ENCODE measurements at places on chromosomes 4 and X. TPM values are rescaled to one million over a fixed set of nuclear protein-coding genes. Genes with fewer than 3 reads are reported as not detected.

DNA sequence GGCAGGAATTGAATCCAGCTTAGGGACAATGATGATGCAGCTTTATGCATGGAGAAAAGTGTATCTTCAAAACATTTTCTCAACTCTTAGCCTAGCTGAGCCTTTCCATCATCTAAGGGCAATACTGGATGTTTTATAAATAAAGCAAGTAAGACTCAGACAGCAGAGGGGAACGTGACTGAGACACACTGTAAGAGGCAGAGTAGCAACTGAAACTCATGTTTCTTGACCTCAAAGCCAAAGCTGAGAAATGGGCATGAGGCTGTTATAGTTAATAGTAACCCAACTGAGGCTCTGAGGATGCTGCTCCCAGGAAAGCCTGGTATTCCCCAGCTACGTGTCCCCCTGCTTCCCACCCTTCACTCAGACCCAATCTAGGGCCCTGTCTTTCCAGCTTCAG, 44.6 kb downstream of the ARHGEF9 start:
- DNase-seq, result no peak

- DNase-seq, result no peak
Observed at GRCh38 chrX:118228456-118228855, 111.8 kb upstream of the KLHL13 start.

DNA sequence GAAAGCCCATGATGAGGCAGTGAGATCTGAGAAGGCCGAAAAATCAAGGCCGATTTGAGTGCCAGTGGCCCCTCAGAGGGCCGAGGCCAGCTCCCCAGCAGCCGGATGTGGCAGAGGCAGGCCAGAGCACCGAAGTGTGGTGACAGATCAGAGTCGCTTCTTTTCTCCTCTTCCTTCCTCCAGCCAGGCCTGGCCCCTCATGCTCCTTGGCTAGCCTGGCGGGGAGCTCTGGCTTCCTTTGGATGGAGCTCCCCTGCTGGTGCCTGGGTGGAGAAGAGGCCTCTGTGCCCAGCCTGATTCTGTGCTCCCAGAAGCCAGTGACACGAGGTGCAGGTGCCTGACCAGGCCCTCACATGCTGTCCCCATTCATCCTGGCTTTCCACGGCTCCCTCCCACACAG, 127.2 kb upstream of the PABPC4L start:
- DNase-seq, result no peak

SATL1 gene
- polyA plus RNA-seq, result 0.97 TPM

GRCh38 chrX:17560385-17560784, 176.9 kb upstream of the SCML1 start:
- no peak for DNase-seq

GRCh38 chr4:41757521-41758156, 9.1 kb upstream of the PHOX2B start:
- no peak for DNase-seq

PDGFC gene
- polyA plus RNA-seq, result 18.2 TPM

VCX gene
- polyA plus RNA-seq, result 0.17 TPM

TCP11X2 gene
- polyA plus RNA-seq, result not detected

- DNase-seq, result no peak
Observed at GRCh38 chr4:16466581-16466980, 240.3 kb upstream of the TAPT1 start.

DNA sequence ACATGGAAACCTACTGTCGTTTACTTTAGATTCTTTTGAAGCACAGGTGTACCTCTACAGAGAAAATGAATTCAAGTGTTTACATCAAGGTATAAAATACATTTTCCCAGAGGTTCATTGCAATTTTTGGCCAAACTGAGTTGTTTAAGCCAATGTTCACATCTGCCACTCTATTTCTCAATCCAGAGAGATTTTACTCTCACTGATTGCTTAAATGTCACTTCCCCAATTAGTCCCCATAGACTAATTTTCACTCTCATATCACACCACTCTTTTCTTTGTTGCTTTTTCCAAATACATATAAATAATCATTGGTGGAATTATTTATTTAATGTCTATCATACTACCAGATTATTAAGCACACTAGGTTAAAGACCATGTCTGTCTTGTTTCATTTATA, 271.8 kb downstream of the PPP3CA start:
- no peak for DNase-seq

DMP1 gene
- not detected for polyA plus RNA-seq

- peak; percentile 79 for DNase-seq
Observed at GRCh38 chr4:83252782-83253405, 31.7 kb downstream of the COQ2 start.

RPL9 gene
- polyA plus RNA-seq, result 1,235 TPM

DNA sequence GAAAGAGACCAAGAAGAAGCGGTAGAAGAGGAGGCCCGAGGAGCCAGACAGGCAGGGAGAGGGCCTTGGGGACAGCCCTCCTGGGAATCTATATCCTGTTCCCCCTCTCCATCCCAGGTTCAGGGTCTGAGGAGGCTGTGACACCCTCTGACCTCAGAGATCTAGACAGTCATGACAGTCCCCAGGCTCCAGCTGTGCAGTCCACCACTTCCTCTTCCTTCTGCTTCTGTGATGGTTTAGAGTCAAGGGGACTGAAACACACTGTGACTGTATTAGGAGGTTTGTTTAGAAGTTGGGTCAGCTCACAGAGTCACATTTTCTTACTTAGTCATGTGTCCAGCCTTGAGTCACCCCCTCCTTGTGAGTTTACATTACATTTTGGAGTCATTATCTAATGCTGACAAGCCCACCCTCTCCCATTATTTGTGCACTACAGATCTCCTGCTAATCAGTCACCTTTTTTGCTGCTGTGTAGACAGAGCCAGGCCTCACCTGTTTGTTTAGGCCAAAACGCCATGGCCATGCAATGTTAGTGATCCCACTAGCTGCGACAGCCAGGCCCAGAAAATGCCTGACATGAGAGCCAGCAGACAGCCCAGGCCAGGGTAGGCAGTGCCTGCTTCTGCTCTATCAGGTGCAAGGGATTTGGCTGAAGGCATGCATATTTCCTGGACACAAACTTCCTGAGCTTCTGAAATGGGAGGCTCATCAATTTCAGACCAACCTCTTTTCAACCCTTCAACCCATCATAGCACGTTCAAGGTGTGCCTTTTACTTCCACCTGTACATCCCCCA, 26.0 kb downstream of the MANBA start:
- DNase-seq, result no peak

- no peak for DNase-seq
Observed at GRCh38 chr4:16889945-16890344, 8.5 kb downstream of the LDB2 start.

- DNase-seq, result peak; percentile 75
Observed at GRCh38 chr4:82780752-82781231, 17.8 kb downstream of the SCD5 start.

IL2RG gene
- polyA plus RNA-seq, result 4.3 TPM

GRCh38 chr4:67651536-67651935, 49.4 kb downstream of the UBA6 start:
- no peak for DNase-seq

COL25A1 gene
- polyA plus RNA-seq, result 0.16 TPM

DNA sequence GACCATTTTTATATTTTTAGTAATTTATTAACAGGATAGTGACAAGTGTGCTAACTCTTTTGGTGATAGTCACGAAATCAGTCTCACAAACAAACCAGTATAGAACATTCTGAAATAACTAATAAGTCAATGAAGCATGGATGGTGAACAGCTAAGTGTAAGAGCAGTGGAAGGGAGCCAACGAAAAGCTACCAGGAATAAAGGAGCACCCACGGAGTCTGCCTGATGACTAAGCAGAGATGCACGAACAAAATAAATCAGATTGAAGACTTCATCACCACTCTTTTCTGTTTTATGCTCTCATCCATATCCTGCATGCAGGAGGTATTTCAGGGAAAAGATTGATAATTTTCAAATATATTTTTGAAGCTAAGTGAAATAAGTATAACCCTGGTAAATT, 891.1 kb upstream of the HS3ST1 start:
- DNase-seq, result no peak

EDNRA gene
- polyA plus RNA-seq, result 2.7 TPM

NAA15 gene
- polyA plus RNA-seq, result 4.6 TPM

SUPT20HL1 gene
- polyA plus RNA-seq, result not detected

DNA sequence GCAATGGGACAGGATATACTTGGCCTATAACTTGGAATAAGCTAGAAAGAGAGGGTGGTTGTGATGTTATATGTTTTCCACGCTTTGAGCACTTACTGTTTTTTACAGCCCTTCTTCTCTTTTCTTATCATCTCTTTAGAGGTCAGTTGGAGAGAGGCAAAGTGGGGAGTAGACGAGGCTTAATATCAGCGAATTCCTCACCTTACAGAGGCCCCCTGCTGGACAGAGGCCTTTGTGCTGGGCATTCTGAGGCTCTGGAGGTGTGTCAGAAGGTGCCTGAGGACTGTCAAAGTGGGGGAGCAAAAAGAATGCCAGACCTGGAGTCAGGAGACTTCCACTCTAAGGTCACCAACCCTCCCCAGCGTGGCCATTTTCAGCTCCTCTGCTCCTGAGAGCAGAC, 42.5 kb downstream of the MAMLD1 start:
- DNase-seq, result no peak

DNA sequence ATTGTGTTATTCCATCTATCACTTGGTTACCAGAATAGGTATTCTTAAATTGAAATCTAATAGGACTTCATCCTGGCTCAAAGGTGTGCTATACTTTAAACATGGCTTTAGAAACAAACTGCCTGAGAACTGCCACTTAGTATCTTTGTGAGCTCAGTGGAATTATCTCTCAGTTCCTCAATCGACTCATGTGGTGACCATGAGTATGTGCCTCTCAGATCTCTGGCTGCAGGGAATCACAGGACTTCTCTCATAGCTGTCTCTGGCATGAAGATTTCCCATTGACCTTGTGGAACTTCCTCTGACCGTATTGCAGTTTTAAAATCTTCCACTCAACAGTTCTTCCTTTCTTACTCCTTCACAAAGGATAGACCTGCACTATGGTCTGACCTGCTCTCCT, 681.9 kb upstream of the BOD1L1 start:
- peak; percentile 26 for DNase-seq

GRCh38 chrX:116230130-116230898, 59.8 kb downstream of the AGTR2 start:
- no peak for DNase-seq

GRCh38 chr4:99636422-99636821, 21.2 kb downstream of the C4orf54 start:
- DNase-seq, result no peak

- no peak for DNase-seq
Observed at GRCh38 chrX:97787849-97788248, 904.1 kb downstream of the RPA4 start.

- DNase-seq, result no peak
Observed at GRCh38 chrX:45070116-45071007, 130.3 kb downstream of the DIPK2B start.

TRIM75 gene
- polyA plus RNA-seq, result not detected

DNA sequence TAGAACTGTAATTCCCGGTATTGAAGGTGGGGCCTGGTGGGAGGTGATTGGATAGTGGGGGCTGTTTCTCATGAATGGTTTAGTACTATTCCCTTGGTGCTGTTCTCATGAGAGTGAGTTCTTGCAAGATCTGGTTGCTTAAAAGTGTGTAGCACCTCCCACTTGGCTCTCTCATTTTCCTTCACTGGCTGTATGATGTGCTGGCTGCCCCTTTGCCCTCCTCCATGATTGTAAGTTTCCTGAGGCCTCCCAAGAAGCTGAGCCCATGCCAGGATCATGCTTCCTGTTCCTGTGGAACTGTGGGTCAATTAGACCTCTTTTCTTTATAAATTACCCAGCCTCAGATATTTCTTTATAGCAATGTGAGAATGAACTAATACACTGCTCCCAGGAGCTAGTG, 8.7 kb downstream of the ANXA10 start:
- DNase-seq, result no peak

F8A3 gene
- polyA plus RNA-seq, result not detected

HOPX gene
- 31.2 TPM for polyA plus RNA-seq

FSTL5 gene
- 0.34 TPM for polyA plus RNA-seq

All from adrenal gland (tissue), 19 donors.